ENCODE measurements at places on chromosomes 4 and X. TPM values are rescaled to one million over a fixed set of nuclear protein-coding genes. Genes with fewer than 3 reads are reported as not detected.

- no peak overlapping the region for H3K27ac ChIP-seq
- no peaks in the 10 kb centered on the region for H3K4me1 ChIP-seq
- no peak overlapping the region for H3K4me3 ChIP-seq
- DNase-seq: no peak
- no peaks in the 10 kb centered on the region for H3K27me3 ChIP-seq
Observed at GRCh38 chr4:48237996-48238645, 31.5 kb downstream of the TEC start.

HTN3 gene
- total RNA-seq: not detected

DNA sequence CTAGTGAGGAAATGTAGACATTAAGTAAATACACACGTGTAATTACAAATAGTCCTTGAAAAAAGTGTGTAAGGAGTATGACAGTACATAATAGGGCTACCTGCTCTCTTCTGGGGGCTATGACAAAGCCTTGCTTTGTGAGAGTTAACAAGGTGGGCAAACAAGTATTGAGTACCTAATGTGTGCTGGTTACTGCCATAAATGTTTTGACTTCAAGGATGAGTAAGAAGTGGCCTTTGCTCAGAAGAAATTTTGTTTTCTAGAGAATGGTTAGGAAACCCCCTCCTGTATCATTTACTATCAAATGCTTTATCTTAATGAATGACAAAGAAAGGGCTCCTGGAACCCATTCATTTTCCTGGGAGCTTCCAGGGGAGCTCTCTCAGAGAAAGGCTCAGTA lies 167.0 kb upstream of the CASK start:
- no peaks in the 10 kb centered on the region for H3K36me3 ChIP-seq
- no peak for DNase-seq
- peaks cover 6% of the 10 kb centered on the region for H3K4me1 ChIP-seq
- H3K27me3 ChIP-seq: no peaks in the 10 kb centered on the region

BGN gene
- 0.98 TPM for total RNA-seq

GRCh38 chrX:22652596-22652995 lies 347.2 kb upstream of the DDX53 start:
- peak overlapping the region; percentile 84 for H3K27ac ChIP-seq
- no peaks in the 10 kb centered on the region for H3K27me3 ChIP-seq
- DNase-seq: no peak

ADH7 gene
- not detected for total RNA-seq

DNA sequence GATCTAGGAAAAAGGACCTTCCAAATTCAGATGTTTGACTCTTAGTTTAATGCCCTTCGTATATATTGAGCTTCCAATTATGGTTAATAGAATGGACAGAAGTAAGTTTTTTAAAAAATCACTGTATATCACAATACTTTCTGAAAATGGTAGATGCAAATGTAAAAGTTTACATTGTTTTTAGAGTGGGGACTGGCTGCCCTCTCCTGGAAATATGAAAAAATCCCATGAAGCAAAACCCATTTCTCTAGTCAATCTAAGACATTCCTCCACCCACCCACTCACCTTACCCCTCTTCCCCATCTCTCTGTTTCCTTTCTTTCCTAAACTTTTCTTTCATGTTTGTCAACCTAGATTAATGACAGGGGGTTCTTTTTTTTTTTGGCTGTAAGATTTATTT lies 134.5 kb downstream of the ARHGAP6 start:
- no peak for DNase-seq
- no peaks in the 10 kb centered on the region for H3K27me3 ChIP-seq
- H3K27ac ChIP-seq: no peak overlapping the region
- no peaks in the 10 kb centered on the region for H3K36me3 ChIP-seq
